ENCODE measurements at places on chromosomes 1 and 21.

DNA sequence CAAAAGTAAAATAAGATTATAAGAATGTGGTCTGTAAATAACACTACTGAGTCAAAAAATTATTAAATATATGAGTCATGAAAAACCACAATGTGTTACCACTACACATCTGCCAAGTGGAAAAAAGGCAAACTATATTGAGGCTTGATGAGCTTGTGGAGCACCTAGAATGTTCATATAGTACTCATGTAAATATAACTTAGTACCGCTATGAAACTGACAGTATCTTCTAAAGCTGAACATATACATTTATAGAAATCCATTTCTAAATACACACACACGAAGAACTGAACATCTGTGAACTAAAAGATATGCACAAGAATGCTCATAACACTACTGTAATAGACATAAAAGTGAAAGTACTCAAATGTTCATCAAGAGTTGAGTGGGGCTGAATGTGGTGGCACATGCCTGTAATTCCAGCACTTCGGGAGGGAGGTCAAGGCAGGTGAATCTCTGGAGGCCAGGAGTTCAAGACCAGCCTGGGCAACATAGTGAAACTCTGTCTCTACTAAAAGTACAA lies 18.5 kb upstream of the GBP3 start:
- DNase-seq = peak; percentile 42

- DNase-seq = no peak
Measured at GRCh38 chr1:229759037-229759435, 133.0 kb downstream of the URB2 start.

- DNase-seq = no peak
Measured at GRCh38 chr1:3884966-3885365, 15.1 kb downstream of the C1orf174 start.

GRCh38 chr1:42838482-42839190 lies 7.8 kb upstream of the ZNF691 start:
- no peak for DNase-seq

DNA sequence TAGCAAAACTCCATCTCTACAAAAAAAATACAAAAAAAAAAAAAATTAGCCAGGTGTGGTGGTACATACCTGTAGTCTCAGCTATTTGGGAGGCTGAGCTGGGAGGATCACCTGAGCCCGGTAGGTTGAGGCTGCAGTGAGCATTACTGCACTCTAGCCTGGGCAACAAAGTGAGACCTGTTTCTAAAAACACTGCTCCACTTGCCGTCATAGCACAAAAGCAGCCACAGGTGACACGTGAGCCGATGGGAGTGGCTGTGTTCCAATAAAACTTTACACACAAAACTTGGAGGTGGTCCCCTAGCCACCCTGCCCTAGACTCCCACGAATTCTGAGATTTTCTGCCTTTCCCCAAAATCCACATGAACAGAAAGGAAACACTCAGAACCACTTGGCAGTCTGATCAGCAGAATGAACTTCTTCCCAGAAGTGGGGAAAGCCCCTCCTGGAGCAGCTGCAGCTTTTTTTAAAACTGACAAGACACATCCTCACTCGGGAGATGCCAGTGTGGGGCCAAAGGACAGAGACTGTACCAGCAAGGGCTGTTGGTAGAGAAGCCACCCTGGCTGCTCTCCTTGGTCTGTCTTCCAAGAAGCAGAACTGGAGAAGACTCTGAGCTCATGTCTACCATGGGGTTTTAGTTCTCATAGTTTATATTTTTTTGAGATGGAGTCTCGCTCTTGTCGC lies 23.3 kb downstream of the PLEKHM2 start:
- no peak for DNase-seq

DNA sequence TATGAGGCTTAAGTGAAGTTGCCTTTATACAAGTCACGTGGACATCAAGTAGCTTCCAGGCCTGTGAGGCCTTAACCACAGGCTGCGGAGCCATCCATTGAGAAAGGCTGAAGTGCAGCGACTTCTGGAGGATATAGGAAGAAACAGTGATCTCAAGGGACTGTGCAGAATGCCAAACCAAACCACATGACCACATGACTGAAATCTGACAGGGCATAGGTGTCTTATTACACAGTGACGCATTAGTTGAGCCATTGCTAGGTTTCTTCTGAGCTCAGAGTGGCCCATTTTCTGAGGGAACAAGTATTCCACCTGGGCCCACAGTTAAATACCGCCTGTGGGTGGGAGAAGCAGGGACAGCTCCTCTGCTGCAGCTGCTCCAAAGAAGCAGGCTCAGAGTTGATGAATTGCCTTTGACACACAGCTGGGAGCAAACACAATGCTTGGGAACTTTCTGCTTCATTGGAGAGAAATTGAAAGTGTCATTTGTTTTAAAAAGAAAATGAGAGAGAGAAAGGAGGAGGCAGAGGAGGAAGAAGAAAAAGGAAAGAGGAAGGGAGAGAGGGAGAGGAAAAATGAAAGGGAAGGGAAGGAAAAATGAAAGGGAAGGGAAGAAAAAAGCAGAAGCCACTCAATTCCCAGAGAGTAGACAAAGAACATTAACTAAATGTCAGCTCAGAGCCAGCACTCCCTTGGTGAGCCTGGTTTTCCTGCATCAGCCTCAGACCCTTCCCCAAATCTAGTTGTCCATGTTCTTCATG lies 94.4 kb downstream of the COLGALT2 start:
- no peak for DNase-seq

- no peak for DNase-seq
Measured at GRCh38 chr1:45348966-45349677, 8.9 kb upstream of the MUTYH start.

DNA sequence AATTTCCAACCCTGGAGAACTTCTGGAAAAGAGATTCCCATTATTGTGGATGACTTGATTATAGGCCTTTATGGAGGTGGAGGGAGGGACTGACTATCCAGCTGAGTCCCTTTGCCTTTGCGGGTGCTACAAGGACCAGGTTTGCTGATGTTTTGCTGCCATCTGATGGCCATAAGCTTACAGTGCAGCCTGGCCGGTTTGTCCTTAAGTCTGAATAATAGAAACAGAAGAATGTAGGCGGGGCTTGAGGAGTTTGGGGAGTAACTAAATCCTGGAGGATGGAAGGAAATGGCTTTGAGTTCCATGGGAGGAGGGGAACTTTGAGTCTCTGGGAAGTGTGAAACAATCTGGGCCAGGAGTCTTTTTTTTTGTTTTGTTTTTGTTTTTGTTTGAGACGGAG lies 55.7 kb upstream of the CD1D start:
- DNase-seq = peak; percentile 78

DNA sequence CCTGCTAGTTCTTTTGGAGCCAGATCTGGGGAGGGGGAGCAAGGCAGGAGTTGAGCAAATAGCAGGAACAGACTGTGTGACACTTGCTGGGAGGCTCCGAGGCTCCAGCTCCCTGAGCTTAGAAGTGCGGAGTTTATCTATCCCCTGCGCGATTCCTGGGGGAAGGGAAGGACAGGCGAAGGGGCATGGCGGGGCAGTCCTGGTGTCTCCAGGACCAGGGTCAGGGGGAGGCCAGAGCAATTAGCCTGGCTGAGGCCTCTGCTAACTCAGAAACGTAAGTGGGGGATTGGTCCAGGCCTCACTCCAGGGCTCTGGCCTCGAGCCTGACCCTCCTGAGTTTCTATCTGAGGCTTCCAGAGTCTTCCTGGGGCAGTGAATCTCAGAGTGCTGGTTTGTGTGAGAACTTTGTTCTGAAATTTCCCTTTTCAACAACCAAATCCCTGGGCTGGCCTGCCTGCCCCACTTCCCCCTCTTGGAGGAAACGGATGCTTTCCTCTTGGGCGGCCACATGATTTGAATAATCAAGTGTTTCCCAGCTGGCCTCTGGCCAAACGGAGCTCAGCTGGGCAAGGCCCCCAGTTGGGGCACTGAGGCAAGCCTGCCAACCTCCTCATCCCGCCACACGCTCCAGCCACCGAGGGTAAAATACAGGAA lies 15.6 kb downstream of the ALPL start:
- no peak for DNase-seq

DNA sequence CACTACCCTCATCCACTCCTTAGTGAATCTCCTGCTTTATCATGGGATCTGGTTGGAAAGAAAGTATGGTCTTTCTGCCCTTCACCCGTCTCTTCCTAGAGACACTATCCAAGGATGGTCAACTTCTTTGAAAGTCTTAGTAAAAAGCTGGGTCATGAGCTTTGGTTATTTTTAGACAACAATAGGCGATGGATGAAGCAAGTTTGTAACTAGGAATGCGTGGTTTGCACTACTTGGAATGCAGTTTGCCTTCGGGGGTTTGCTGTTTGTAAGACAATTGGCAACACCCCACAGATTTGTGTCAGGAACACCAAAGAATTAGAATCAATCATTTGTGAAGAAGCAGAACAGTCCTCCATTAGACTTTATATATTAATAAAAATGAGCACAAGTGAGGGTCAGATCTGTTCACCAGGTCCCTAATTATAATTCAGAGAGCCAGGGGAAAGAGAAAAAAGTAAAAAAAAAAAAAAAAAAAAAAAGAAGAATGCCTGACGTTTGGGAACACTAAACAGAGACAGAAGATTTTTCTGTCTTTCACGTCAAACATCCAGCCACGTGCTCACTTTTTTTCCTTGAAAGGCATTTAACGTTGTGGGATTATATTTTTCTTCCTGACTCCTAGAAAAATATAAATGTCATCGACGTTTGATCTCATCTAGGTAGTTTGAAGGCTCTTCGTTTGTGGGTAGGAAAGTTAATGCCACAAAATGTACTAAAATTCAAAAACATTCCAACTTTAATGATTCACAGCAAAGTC lies 60.7 kb upstream of the BTG3 start:
- DNase-seq = no peak

DNA sequence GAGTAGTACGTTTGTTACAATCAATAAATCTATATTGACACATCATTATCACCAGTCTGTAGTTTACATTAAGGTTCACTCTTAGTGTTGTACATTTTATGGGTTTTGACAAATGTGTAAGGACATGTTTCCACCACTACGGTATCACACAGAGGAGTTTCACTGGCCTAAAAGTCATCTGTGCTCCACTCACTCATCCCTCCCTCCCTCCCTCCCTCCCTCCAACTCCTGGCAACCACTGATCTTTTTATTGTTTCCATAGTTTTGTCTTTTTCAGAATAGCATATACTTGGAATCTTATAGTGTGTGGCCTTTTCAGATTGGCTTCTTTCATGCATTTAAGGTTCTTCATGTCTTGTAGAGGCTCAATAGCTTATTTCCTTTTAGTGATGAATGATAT lies 44.1 kb upstream of the RHOU start:
- no peak for DNase-seq

- no peak for DNase-seq
Measured at GRCh38 chr1:83912876-83913275, 86.1 kb downstream of the TTLL7 start.

DNA sequence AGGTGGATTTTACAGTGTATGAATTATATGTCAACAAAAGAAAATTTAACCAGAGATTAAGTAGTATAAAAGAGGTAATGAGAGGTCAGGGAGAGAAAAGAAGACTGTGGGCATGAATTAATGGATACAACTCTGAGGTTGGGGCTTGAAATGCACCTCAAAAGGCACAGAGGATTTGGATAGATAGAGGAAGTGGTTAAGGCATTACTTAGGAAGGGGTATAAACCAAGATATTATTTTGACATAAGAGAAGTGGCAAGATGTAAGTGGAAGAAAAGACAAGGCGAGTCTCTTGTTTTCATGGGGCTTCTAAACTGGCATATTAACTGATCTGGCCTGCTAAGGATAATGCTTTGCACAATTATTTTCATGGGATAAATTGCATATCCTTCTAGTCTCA lies 34.1 kb downstream of the RAP1A start:
- no peak for DNase-seq

- DNase-seq = no peak
Measured at GRCh38 chr1:168180148-168180524, 1.4 kb downstream of the TIPRL start.

DNA sequence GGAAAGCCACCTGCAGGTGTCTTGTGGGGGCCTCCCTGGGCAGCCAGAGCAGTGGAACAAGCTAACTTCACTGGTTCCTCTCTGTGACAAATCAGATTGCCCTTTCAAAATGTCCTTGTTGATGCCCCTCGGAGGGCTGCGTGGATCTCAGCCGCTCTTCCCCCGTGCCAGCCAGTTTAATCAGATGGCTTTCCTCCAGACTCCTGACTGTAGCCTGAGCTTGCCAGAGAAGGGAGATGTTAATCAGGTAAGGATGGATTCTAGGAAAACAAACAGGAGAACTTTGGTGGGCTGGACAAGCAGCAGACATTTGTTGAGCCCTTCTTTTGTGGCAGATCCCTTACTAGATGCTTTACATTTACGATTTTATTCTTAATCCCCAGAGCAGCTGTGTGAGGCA lies 88.2 kb downstream of the DMRTA2 start:
- DNase-seq = no peak

DNA sequence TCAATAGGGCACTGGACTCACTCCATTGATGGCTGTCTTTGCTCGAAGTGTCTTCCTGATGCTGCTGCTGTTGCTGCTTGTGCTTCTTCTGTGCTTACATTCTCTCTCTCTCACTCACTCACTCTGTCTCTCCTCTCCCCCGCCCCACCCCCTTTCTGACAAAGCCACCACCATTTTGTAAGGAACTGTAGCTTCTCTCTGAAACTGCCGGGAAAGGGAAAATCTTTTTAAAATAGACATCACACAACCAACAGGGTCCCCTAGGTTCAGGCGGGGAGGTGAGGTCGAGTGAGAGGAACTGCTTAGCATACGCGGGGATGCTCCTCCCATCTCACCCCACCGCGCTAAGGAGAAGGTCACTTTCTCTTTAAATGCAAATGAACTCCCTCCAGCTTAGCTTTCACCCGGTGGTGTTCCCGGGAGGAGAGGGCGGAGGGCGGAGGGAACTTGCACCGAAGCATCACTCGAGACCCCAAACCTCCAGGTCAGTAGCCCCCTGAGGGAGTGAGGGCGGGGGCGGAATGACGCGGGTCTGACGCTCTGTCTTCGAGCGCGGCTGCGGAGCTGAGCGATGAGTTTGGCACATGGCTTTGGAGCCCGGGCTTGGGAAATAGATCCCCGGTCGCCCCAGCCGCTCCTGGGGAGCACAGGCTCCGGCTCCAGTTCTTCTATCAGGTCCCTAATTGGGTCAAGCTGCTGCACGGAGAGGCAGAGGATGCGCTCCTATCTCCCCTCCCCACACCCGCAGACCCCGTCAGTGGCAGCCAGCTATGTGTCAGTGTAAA lies at the start of gene CCDC28B:
Gene CCDC28B (plus strand): TSS at position 370 of the 785 bp plus-strand sequence. CDS start 1,341 bp downstream, outside the sequence.
- DNase-seq = peak; percentile 57

- DNase-seq = no peak
Measured at GRCh38 chr1:41622859-41623732, 138.6 kb upstream of the EDN2 start.

All from activated CD4-positive, alpha-beta T cell treated with anti-CD3 and anti-CD28 coated beads, Interleukin-2, amount 50 U/mL, for 48 hours (primary cell).